ENCODE measurements at places on chromosomes 7 and 10.
A peak's percentile ranks its signal among the peaks of the same experiment; 100 is the strongest.

- DNase-seq: peak; percentile 21
Measured at GRCh38 chr7:12458520-12459131, 55.0 kb upstream of the VWDE start.

DNA sequence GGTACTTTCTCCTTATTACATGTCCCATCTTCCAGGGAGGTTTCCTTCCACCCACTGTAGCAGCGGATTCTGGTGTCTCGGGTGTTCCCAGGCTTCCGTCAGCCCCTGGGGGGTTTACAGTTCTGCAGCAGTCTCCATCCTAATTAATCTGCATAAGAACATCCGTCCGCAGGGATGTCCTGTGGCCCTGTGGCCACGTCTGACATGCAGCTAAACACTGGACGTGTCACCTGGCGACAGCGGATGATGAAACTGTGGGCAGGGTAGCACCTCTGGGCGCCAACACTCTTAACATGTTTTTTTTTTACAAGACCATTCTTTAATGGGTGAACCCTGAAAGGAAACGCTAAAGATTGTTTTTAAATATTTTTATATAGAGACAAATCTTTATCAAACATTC lies 58.2 kb downstream of the DIP2C start:
- DNase-seq: no peak

- DNase-seq: no peak
Measured at GRCh38 chr10:15325243-15325943, 45.7 kb downstream of the FAM171A1 start.

GRCh38 chr10:26467639-26468038 lies 29.5 kb downstream of the APBB1IP start:
- DNase-seq: no peak
